ENCODE measurements at places on chromosomes 13 and 19.

DNA sequence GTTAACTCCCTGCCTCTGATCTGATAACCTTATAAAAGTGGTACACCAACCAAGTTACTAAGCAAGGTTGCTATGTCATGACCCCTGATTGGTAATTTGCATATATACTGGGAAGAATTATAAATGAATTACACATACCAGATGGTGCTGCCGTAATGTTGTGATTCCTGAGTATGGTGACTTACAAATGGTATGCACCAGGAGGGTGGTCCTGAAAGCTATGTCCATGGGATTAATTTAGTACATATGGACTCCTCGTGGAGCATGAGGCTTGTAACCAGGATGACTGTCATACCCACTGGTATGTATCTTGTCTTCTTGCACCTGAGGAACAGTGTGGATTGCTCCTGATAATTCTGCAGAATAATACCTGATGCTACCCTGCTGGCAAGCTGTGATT lies 240.6 kb downstream of the GPC6 start:
- ATAC-seq: no peak

GRCh38 chr13:21833921-21834320 lies 163.0 kb downstream of the FGF9 start:
- ATAC-seq: no peak

GRCh38 chr13:36619535-36619934 lies 54.3 kb upstream of the SERTM1 start:
- no peak for ATAC-seq

DNA sequence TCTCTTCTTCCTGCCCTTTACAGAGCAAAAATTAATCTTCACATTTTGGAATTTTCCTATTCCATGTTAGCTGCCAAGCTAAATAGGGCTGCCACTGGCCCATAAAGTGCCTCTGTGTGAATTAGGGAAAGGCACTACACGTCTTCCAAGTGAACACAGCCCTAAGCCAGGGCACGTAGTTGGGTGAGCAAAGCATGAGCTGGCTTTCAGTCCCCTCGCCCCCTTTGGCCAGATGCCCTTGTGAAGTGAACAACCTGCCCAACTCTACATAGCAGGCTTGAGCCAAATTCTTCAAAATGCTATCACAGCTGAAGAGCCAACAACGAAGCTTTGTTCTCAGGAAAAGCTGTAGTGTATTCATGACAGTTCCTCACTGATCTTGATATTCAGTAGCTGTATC lies 213.1 kb downstream of the OXGR1 start:
- no peak for ATAC-seq

GRCh38 chr19:38392707-38393308 lies 4.3 kb downstream of the SPRED3 start:
- ATAC-seq: no peak

DNA sequence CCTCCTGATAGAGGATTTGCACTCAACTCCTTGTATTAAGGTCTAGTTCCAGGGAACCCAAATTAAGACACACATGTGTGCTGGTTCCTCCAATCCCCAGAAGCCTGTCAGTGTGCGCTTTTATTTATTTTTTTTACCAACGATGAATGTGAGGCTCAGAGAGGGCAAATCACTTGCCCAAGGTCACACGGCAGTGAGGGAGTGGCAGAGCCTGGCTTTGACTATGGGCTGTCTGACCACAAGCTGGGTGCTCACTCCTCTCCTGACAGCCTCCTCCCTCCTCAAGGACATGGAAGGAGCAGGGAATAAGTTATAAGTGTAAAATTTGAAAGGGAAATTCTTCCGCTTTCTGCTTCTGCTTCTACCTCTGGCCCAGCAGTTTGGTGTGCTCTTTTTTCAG lies 48.9 kb downstream of the CYP4F22 start:
- ATAC-seq: no peak

DNA sequence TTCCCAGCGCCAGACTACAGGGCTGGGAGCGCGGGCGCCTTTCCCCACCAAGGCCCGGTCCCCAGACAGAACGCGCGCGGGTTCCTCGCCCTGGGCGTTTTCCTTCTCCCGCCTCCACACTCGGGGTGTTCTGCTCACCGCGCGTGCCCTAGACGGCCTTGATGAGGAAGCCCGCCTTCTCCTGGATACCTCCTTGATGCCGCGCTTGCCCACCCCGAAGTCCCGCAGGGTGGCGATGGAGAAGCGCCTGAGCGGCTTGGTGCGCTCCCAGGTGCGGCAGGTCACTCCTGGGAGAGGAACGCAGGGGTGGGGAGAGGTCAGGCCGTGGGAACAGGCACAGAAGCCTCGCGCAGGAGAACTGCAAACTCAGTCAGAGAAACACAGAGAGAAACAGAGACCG lies 34.8 kb downstream of the CYP2B6 start:
- no peak for ATAC-seq

DNA sequence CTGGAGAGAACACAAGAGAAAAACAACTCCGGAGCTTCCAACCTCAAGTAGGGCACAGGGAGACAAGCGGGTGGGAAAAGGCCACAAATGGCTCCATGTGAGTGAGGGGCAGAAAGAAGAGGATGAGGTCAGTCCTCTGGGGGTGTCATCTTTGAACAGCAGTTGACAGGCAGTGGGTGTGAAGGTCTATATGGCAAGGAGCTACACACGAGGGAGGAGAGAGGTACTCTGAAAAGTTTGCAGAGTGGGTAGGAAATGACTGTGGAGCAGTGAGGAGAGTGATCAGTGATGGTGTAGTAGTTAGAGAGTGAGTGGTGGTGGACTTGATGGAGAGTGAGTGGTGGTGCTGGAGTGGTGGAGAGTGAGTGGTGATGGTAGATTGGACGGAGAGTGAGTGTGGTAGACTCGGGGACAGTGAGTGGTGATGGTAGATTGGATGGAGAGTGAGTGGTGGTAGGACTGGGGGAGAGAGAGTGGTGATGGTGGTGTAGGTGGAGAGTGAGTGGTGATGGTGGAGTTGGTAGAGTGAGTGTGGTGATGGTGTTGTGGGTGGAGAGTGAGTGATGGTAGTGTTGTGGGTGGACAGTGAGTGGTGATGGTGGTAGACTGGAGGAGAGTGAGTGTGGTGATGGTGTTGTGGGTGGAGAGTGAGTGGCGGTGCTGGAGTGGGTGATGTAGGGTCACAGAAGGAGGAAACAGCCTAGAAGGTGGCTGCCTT lies 4.0 kb downstream of the TFDP1 start:
- ATAC-seq: no peak

DNA sequence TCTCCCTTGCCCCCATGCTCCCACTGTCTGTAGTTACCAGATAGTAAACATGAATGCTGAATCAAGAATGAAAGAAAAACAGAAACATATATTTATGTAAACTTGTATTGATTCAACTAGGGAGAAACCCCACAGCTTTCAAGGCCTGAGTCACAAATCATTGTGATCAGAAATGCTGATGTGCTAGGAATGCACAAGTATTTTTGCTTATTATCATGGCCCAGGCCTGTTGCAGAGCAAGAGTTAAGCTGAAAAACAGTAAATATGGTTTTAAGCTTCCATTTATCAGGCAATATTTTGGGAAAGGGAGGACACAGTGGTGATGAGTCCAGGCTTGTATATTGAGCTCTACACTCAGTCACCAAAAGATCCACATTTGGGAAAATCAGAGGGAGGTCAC lies 669.6 kb downstream of the DIAPH3 start:
- no peak for ATAC-seq

DNA sequence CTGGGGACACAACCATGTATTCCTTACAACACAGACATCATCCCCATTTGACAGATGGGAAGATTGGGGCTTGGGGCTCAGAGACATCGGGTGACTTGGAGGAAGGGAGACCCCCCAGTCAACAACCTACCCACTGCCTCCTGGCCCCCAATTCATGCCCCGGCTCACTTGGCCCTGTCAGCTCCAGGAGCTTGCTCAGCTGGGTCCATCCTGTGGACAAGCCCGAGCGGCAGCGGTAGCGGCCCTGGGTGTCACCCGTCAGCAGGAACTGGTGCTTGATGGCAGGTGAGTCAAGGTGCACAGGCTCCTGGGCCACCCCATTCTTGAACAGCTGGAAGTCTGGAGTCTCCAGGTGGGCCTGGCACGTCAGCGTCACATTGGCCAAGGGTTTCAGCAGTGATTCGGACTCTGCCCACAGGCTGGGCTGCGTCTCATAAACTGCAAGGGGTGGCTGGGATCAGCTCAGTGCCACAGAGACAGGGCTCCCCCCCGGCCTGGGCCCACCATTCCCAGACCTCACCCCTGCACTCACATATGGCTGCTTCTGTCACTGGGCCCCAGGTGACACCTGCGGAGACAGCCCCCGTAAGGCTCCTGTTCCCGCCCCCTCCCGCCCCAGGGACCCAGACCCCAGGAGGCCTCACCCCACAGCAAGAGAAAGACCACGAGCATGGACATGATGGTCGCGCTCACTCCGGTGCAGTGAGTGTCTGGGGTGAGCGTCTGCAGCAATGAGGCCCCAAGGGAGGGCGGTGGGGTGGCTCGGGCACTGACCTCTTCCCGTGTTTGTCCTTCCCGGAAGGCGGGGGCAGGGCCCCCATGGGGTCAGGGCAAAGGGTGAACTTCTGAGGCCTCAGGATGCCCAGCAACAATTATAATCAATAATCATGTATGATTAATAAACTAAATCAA lies at the start of gene A1BG:
Gene A1BG (minus strand): TSS at position 733 of the 912 bp plus-strand sequence. CDS start 55 bp downstream, at position 678.
- no peak for ATAC-seq

DNA sequence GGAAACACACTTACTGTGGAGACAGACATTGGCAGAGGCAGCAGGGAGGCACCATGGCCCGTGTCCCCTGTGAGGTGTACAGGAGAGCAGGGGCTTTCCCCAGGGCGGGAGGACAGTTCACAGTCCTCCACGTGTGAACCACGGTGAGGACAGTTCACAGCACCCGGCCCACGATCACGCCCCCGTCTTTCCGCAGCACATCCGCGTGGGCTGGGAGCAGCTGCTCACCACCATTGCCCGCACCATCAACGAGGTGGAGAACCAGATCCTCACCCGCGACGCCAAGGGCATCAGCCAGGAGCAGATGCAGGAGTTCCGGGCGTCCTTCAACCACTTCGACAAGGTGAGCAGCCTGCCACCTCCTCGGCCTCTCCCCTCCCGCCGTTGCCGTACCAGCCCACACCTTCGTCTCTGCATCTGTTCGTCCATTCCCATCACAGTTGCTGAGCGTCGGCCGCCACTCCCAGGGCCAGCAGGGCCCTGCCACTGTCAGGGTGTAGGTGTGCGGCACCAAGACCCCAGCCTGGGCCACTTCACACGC lies 17.4 kb downstream of the CAPN12 start:
- ATAC-seq: no peak

GRCh38 chr13:59447031-59447430 lies 716.7 kb downstream of the DIAPH3 start:
- no peak for ATAC-seq

DNA sequence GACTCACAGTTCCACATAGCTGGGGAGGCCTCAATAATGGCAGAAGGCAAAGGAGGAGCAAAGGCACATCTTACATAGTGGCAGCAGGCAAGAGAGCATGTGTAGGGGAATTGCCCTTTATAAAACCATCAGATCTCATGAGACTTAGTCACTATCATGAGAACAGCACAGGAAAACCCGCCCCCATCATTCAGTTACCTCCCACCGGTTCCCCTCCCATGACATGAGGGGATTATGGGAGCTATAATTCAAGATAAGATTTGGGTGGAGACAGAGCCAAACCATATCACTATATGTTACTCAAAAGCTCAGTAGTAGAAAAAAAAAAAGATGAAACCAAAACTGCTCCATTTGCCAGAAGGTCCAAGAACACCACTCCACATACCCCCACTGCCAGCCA lies 58.5 kb downstream of the DNAJC15 start:
- ATAC-seq: no peak

DNA sequence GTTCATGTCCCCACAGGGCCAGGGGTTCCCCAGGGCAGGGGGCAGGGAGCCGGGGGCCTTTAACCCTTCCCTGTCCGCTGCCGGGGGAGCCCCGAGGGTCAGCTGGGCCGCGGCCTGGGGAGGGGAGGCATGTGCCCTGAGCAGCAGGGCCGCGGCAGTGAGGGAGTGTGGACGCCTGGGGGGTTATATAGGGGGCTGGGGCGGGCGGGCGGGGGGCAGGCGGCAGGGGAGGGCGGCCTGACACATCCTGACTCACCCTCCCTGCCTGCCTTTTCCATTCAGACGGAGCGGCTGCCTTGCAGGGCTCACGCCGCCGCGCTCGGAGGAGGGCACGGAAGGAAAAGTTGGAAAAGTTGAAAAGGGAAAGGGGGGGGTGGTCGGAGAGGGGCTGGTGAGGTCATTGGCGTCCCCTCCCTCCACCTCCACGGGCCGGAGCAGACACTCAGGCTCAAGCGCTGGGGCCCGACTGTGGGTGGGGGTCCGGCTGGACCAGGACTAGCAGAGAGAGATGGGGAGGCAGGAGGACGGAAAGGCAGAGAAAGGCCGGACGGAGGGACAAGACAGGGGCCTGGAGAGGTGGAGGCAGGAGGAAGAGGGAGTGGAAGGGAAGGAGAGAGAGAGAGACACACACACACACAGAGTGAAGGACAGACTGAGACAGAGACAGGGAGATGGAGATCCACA lies at the start of gene IL11:
Gene IL11 (minus strand): TSS at position 159 of the 684 bp plus-strand sequence. CDS start 153 bp downstream, at position 6.
- ATAC-seq: no peak

GRCh38 chr19:29587518-29587986 lies 18.5 kb upstream of the POP4 start:
- ATAC-seq: peak; percentile 99

DNA sequence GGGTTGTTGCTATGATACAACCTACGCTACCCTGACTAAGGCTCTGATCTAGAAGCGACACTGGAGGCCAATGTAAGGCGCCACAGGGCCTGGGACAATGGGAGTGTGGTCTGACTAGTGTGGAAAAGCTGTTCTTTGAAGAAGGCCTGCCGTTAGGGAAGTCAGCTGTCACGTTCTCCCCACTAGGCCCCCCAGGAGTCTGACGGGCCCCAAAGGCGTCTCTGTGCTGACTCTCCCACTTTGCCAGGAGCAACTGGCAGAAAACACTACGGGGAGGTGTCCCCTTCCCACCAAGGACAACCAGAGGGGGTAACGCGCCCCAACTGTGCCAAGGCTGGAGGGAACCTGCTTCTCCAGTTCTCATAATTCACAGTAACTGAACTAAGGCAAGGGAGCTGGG lies 25.3 kb upstream of the EIF3G start:
- no peak for ATAC-seq

- ATAC-seq: no peak
Measured at GRCh38 chr19:35531291-35531690, 2.0 kb upstream of the GAPDHS start.

GRCh38 chr13:98810746-98811145 lies 58.3 kb upstream of the SLC15A1 start:
- no peak for ATAC-seq

GRCh38 chr19:57212109-57212508 lies 18.7 kb upstream of the AURKC start:
- no peak for ATAC-seq

GRCh38 chr13:66159511-66159910 lies 1070.6 kb downstream of the PCDH9 start:
- no peak for ATAC-seq

DNA sequence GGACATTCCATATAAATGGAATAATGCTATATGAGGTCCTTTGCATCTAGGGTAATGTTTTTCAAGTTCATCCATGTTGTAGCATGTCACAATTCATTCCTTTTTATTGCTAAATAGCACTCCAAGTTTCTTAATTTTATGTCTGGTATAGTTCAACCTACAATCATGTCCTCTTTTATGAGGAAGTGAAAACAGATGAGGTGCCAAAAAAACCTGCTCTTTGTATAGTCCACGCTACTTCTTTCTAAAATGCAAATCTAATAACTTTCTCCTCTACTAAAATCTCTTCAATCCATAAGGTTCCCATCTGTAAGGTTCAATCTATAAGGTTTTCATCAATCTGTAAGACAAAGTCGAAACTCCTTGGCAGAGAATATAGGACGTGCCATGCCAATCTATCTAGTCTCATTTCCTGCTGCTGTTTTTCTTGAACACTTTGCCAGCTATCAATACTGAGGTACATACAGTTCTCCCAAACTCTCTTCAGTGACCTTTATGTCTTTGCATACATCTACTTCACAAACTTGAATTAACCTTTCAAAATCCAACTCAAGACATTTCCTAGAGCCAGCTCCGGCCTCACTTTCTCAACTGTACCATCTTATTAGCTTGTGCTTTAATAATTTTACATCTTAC lies 33.7 kb downstream of the INTS6 start:
- no peak for ATAC-seq
